ENCODE measurements at places on chromosomes 7 and 10.

- no peak for DNase-seq
Observed at GRCh38 chr10:115706026-115706425, 567.0 kb downstream of the GFRA1 start.

DNA sequence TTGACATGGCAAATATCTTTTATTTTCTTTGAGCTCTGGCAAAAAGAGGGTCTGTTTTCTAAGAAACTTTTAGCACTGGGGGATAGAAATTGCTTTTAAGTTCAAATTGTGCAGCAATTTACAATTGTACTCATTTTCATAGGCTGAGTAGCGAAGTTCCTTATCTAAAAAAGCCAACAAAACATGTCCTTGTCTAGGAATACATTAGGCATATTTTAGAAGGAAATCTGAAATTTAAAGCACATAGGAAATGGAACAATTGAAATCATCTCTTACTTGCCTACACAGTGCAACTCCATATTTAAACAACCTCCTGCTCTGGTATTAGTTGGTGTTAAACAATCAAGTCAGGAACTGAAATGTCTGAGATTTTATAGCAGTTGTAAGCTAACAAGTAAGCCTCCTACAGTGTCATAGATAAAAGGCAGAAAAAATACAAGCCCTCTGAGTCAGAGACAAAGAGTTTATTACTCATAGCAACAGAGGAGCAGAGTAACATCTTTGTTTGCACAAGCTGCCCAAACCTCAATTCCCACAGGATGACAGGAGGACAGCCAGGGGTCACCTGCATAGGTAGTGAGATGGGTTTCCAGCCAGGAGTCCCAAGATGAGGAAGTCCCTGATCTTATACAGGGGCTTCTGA is 280.2 kb upstream of the HGF start:
- DNase-seq: no peak

- DNase-seq: no peak
Observed at GRCh38 chr7:137296576-137296975, 47.0 kb downstream of the PTN start.

DNA sequence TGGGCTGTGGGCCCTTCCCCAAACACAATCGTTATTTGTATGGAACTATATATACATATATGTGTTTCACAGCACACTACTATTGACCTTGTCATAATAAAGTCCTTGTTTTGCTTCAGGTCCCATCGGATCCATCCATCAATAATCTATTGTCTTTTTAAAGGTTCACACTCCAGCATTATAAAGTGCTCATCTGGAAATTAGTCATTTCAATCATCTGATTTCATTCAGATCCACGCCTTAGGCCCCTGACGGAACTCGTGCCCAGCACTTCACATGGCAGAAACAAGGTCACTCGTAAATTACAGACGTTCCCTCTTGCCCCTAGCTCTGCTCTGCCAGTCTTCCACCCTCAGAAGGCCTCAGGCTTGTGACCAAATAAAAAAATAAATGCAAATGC is 133.1 kb upstream of the PPP2R2D start:
- no peak for DNase-seq

DNA sequence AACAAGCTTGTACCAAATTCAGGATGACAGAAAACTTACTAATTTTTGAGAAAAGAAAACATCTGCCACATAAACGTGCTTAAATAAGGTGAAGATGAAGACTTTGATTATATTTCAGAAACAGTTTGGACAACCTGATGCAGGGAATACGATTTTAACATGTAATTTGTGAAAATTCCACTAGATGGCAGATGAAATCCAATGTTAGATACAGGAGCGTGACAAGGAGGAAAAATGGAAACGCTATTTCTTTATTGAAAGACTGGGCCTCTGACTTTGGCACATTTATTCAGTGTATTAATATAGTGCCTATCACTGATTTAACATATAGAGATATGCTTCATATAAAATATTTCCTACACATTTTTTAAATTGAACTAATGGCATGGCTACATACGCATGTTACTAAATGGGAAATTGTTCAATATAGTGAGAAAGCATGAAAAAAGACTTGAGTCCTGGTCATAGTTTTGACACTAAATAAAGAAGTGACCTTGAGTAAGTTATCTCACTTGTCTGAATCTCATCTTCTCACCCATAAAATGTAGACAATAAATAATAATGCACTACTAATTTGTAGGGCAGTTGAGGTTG is 60.7 kb downstream of the CD36 start:
- peak; percentile 70 for DNase-seq

DNA sequence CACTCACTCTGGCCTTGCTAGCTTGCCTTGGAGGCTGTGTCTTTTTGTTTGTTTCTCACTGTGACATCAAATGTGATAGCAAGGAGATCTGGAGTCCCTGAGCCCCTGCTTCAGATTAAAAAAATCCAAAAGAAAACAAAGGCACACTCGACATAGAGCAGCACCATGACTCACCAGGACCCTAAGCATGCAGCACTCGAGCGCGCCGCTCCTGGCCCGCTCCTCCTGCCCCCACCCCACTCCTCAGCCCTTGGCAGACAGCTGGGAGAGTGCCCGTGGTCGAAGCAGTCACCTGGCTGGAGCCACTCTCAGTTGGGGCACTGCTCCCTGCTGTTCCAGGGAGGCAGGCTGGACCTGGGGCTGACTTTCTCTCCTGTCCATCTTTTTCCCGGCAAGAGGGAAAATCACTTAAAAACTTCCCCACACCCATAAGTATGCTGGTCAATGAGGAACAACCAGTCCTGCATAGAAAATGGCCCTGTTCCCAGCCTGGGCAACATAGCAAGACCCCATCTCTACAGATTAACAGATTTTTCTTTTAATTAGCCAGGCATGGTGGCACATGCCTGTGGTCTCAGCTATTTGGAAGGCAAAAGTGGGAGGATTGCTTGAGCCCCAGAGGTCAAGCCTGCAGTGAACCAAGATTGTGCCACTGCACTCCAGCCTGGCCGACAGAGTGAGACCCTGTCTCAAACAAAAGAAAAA is 128.4 kb downstream of the PAXIP1 start:
- DNase-seq: peak; percentile 49

DNA sequence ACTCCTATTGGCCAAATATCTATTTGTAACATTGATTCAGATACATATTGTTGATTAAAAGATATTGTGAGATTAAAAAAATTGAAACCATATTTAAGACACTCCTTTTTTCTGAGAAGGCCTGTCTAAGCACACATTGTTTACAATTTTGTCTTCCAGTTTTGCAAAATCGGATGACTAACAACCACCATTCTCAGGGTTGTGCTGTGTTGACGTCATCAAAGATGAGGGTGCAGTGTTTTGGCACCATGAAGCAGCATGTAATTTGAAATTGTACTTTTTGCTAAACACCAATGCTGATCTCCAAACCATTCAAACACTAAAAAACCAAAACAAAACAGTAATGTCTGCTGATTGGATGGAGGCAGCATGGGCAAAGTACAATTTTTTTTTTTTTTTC is 7.4 kb downstream of the CREB5 start:
- no peak for DNase-seq

- DNase-seq: no peak
Observed at GRCh38 chr10:24303522-24304310, 94.8 kb downstream of the KIAA1217 start.

- no peak for DNase-seq
Observed at GRCh38 chr7:133358708-133359107, 105.8 kb downstream of the EXOC4 start.

DNA sequence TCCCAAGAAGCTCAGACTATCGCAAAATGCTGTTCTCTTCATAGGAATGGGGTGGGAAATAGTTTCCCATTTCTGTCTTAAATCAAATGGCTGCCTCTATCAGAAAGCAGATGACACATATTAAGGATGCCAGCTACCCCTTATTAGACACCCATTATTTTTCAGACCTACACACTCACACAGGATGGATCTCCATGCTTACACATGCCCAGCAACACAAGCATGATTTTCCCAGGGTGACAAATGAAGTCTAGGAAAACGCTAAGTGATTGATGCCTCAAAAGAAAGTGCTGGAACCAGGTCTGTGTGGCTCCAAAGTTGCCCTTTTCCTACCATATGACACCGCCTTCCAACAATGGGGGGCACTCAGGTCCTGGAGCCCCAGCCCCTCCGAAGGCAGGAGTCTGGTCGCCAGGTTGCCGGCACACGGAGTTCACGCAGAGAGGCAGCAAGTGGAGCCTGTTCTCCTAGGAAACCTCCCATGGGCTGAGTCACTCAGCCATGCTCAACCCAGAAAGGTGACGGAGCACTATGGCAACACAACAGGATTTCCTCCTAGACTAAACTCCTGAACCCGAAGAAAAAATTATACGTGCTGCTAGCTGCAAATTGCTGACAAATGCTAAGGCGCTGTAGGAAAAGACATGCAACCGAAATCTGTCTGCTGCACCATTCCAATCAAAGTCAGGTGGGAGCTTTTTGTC is 19.8 kb downstream of the VOPP1 start:
- DNase-seq: peak; percentile 80

DNA sequence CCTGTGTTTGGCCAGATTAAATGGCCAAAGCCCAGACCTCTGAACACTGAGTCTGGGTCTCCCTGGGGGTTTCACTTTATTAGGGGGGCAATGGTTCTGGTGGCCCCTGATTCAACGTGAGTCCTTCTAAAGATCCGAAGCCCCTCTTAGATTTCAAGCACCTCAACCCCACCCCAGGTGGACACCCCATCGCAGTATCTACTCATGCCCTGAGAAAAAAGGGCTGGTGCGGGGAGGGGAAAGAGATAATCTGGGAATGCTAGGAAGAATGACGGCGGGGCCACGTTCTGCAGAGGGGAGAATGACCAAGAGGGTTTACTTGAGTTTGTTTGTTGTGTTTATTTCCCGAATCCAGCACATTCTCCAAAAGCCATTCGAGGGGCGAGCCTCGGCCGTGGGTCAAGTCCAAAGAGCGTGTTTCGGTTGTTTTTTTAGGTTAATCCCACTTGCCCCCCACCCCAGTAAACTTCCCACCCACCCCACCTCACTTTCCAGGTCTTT is 832 bp downstream of the PDLIM1 start:
- DNase-seq: peak; percentile 58

- peak; percentile 8 for DNase-seq
Observed at GRCh38 chr10:5691786-5692185, 7.1 kb downstream of the TASOR2 start.

GRCh38 chr7:145156834-145157233 is 321.0 kb upstream of the TPK1 start:
- no peak for DNase-seq

DNA sequence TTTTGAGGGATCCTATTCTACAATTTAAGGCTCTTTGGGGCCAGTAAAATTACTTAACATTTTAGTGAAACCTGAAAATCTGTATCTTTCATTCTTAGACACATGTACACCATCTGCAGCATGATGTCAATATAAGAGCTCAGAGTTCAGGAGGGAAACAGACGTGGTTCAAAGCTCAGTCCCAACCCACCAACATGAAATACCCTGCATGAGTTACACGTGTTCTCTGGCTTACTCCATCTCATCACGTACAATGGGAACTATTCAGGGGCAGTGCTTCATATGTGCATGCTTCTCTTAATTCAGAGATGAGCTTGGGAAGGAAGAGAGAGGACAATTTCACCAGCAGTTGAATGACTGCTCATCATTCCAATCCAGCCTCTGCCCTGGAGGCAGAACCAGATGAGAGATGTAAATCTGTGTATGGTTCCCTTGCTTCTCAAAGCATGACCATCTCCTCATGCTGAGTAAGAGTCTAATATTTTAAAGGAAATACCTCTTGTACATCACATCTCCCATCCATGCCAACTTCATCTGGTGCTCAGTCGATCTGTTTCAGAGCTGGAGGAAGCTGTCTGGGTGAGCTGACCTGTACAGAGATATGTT is 29.0 kb upstream of the ADAM12 start:
- no peak for DNase-seq

DNA sequence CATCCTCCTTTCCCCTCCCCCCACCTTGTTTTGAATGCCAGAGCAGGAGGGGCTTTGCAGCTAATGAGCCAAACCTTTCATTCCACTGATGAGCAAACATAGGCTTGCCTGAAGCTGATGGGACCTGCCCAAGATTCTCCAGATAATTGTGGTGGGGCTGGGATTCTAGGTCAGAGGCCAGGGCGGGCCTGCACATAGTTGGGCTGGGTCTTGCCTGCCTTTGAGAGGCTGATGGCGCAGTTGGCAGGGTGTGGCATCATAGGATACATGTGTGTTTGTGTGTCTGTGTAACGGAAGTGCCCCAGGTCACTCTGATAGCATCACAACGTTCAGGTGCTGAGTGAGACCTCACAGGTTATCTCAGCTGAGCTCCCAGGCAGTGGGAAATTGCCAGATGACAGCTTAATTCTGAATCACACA is 22.9 kb downstream of the BTBD16 start:
- no peak for DNase-seq

DNA sequence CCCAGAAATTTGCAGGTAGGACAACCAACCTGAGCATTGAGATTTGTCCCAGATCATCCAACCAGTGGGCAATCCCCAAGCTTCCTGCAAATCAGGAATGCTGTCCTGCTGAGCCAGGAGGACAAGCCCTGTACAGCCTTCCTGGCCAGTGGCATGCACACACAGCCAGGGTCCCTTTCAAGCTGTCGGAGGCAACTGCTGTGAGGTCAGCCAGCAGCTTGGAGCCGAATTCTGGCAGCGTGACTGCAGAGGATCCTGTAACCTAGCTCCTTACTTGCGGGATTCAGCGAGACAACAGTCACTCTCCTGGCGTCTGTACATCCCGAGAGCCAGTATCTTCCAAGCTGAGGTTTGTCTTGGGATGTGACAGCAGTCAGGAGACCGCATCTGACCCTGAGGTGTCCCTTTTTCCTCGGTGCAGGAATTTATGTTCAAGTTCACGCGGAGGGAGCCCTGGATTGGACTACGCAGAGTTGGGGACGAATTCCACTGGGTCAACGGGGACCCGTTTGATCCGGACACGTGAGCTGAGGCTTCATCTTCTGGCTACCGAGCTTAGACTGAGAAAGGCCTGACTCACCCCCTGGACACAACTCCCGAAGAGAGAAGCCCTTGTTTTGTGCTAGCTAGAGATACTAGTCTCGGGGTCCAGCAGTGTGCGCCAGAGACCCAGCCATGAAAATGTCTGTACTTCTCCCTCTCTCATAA is 18.3 kb downstream of the CLEC2L start:
- DNase-seq: no peak

DNA sequence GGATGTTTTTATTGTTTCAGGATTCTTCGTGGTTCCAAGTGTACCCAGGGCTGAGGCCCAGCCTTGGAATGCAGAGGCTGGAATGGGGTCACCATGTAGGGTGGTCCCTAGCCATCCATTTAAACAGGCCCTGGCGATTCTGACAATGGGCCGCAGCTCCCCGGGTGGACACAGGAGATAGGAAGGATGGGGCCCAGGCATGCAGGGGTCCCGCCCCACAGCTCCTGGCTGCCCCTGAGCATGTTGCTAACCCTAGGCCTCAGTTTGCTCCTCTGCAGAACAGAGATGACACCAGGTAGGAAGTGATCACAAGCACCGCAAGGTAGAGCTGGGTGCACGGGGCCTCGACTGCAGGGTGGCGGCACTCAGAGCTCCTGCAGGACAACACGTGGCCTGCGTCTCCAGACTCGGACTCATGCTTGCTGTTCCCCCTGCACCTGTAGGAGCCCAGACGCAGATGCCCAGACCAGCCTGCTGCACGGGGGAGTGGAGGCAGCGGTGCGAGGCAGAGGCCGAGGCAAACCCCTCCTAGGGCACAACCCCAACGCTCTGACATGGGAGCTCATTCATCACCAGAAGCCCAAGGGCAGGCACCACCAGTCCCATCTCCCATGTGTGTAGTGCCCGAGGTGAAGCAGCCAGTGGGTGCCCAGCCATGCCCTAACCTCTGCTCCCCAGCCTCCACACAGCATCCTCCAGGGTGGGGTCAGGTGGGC is 25.5 kb downstream of the VIPR2 start:
- DNase-seq: peak; percentile 60
